ENCODE measurements at places on chromosomes 11 and 22.
A peak's percentile ranks its signal among the peaks of the same experiment; 100 is the strongest.

DNA sequence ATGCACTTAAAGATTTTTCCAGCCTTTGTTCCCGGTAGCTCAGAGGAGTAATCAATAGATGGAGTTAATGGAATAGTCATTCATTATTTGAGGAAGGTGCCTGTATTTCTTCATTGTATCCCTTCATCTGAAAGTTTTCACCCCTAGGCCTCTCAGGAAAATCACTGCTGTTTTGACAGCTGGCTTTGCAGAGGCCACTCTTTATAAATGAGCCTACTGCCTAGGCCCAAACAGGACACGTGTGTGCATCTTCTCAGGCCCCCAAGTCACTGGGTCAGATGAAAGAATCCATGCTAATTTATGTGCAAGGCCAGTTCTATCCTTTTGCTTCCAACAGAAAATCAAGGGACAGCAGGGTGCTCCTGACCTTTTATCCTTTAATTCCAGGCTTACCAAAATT lies 76.8 kb downstream of the MPPED2 start:
- DNase-seq: no peak

DNA sequence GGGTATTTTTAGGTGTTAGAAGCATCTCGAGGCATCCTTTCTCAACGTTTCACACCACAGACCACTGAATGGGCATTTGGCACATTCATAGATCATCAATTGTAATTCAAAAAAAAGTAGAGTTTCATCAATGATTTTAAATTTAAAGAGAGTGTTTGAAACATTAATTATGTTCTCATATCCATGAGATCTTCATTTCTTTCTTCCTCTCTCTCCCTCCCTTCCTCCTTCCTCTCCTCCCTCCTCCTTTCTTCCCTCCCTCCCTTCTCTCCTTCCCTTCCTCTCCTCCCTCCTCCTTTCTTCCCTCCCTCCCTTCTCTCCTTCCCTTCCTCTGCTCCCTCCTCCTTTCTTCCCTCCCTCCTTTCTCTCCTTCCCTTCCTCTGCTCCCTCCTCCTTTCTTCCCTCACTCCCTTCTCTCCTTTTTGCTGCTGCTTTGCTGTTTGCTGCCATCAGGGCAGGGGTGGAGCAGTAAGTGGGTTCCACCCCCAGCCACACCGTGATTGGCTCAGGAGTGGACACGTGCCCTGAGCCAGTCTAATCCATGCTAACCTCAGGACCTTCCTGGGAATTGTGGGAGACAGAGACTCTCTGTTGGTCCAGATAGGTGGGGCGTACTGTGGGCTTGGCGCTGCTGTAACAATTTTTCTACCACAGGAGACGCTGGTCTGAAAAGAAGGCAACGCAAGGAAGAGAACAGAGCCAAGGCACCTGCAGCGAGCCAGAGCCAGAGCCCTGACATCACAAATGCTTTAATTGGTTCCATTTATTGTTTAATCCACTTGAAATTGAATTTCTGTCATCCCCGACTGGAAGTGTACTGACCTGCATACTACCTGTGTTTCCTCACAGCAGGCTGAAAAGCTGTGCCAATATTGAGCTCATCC lies 33.7 kb upstream of the APOBEC3A start:
- peak; percentile 80 for DNase-seq

DNA sequence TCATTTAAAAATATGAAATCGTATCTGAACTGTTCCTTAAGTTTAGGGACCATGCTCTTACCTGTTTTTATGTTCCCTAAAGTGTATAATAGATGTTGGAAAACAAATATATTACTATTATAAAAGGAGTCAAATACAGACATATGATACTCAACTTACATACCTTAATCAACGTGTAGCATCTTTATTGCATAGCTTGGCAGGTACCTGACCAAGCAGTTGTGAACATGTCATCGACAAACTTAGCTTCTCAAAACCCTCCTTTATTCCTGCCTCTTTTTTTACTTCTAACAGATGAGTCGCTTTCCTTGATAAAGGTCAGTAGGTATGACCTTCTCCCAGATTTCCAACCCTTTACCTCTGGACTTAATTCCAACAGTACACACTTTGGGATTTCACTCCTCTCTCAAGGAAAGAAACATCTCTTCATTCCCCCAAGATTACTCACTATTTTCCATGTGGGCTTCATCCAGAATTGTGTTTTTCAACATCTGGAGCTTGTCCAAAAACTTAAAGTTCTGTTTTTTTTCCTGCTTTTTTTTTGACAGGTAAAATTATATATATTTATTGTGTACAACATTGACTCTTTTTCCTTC lies 11.9 kb downstream of the HIPK3 start:
- peak; percentile 28 for DNase-seq

GRCh38 chr11:55357560-55358184 lies 10.1 kb upstream of the OR4A15 start:
- DNase-seq: no peak

DNA sequence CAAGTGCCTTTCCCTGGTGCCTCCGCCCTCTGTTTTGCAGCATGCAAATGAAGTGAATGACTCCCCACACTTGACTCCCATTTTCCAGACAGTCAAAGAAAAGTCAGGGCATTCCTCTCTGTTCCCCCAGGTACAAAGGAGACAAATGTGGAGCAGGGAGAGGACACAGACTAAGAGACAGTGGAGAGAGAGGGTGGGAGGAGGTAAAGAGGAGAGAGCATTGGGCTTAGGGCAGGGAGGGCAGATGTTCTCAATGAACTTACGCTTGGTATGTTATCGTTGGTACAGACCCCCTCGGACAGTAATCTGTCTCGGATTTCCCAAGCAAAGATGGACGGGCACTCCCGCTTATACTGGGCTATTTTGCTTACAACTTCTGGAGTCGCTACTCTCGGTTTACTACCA lies 9.8 kb downstream of the PAX6 start:
- no peak for DNase-seq

GRCh38 chr22:16965083-16965482 lies 42.9 kb downstream of the GAB4 start:
- no peak for DNase-seq

DNA sequence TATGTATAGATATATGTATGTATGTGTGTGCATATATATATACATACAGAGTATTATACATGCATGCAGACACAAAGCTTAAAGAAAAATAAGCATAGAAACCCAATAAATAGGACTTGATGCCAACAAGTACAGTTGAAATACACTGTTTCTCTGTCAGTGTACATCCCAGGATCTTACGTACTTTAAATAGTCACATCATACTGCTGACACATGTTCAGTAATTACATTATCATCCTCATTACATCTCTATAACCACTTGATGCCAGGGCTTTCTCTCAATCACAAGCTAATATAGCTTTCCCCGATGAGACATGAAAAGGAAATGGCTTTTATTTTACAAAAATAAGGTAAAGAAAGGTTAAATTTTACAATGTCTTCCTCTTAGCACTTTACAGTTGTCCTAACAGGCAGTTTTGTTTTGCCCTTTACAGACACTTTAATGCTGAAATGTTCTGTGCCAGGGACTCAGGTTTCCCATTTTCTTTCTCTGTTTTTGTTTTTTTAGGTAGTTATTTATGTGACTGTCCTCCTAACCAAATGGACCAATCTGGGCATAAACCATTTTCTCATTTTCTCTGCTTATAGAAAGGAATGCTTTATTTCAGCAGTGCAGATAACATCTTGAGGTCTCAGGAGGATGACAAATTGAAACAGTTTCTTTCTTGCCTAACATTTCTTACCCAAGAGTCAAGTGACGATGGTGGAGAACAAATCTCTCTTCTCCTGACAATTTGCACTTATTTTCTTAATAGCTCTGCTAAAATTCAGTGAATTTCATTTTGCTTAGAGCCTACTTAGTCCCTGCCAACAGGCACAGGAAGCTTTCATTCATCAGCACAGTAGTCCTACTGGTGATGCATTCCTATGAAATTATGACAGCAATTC lies 350.2 kb downstream of the TTC28 start:
- peak; percentile 19 for DNase-seq

- no peak for DNase-seq
Observed at GRCh38 chr11:66820901-66821300, 22.3 kb upstream of the RCE1 start.

DNA sequence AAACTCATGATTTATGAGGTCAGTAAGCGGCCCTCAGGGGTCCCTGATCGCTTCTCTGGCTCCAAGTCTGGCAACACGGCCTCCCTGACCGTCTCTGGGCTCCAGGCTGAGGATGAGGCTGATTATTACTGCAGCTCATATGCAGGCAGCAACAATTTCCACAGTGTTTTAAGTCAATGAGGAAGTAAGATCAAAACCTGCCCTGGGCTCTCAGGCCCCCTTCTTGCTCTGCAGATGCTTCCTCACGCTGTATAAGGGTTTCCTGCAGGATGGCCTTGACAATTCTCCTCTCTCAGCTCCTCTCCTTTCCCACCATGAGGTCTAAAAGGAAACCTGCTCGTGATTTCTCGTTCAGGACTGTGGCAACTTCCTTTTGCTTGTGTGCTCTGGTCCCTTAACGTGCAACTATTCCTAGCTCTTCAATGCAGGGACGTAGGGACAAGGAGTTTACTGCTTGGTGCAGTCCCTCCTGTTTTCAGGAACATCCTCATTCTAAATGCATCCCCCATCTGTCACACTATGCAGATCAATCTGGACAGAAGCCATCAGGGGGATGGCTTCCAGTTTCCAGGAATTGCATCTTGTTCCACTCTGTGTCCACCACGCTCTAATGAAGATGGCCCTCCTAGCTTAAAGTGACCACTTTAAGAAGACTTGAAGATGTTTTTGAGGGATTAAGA lies 64.3 kb upstream of the IGLL5 start:
- no peak for DNase-seq

- no peak for DNase-seq
Observed at GRCh38 chr22:24323695-24324094, 53.1 kb downstream of the SPECC1L start.
